NCI-H1092 treated with DMSO at 0.1 percent for 48 hours (cell line): ENCODE measurements at places on chromosomes 12 and 14.
A peak's percentile ranks its signal among the peaks of the same experiment; 100 is the strongest.

- DNase-seq: peak; percentile 26
These were observed 98.8 kb downstream of the TMEM132C start for GRCh38 chr12:128365651-128366231.

DNA sequence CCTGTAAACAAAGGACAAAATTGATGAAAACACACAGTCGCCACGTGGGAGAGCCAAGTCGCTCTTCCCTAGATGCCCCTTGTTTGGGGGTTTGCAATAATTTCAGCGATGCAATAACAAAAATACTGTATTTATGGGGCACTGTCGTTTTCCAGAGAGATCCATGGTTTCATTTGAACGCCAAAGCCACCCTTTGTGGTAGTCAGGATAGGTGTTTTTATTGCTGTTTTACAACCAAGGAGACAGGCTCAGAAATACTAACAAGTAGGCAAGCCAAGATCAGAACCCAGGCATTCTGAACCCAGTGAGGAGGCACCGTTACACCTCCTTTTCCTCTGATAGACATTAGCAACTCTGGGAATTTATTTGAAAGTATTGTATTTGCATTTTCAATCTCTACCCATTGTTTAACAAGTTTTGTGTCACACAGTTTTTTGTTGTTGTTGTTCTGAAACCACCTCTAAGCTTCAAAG is 831 bp upstream of the BTBD7 start:
- no peak for DNase-seq

- DNase-seq: no peak
These were observed 102.7 kb upstream of the FKBP4 start for GRCh38 chr12:2692080-2692479.

- DNase-seq: no peak
These were observed 38.9 kb downstream of the TTC7B start for GRCh38 chr14:90777358-90777757.

- DNase-seq: no peak
These were observed 14.1 kb upstream of the GAPDH start for GRCh38 chr12:6520186-6520585.

DNA sequence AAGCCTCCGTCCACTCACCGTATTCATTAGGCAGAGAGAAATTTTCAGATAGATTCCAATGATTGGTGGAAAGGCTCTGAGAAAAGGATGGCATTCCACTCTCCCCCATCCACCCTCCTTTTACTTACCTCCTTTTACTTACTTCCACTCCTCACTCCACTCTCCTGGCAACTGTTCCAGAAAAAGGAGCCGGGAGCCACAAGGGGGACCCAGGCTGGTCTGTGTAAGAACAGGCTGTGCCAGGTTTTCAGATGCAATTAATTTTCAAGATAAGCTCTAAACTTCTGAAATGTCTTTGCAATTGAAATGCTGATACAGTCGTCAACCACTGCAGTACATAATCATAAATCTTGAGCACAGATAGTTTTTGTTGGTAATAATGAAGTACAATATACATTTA is 248.8 kb downstream of the ANO6 start:
- no peak for DNase-seq
